ENCODE measurements at places on chromosomes 11 and 22.

- no peak for DNase-seq
Measured at GRCh38 chr11:111176603-111177002, 68.9 kb upstream of the POU2AF2 start.

- no peak for DNase-seq
Measured at GRCh38 chr11:36425561-36426081, 84.5 kb downstream of the TRAF6 start.

- DNase-seq = no peak
Measured at GRCh38 chr22:45322873-45323525, 13.3 kb downstream of the FAM118A start.

DNA sequence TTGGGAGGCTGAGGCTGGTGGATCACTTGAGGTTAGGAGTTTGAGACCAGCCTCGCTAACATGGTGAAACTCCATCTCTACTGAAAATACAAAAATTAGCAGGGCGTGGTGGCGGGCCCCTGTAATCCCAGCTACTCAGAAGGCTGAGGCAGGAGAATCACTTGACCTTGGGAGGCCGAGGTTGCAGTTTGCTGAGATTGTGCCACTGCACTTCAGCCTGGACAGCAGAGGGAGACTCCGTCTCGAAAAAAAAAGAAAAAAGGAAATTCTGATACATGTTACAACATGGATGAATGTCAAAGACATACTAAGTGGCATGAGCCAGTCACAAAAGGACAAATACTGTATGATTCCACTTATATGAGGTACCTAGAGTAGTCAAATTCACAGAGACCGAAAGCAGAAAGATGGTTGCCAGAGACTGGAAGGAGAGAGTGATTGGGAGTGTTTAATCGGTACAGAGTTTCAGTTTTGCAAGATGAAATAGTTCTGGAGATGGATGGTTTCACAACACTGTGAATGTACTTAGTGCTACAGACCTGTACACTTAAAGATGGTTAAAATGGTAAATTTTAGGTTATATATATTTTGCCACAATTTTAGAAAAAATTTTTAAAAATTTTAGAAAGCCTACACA lies 92.3 kb downstream of the BLID start:
- no peak for DNase-seq

DNA sequence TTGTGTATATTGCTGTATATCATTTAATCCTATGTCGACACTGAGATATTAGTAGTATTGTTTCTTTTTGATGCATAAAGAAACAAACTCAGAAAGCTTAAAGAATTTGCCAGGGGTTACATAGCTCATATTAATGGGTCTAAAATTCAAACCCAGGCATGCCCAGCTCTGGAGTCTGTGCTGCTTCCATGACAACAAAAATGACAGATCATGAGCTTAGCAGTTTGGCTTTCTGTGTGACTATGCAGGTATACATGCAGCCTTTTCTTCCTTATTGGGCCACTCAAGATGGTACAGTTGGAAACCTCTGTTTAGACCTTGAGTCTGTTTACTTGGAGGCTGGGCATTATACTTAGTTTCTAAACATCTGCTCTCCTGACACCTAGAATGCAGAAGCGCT lies 220.5 kb upstream of the TENM4 start:
- DNase-seq = no peak

DNA sequence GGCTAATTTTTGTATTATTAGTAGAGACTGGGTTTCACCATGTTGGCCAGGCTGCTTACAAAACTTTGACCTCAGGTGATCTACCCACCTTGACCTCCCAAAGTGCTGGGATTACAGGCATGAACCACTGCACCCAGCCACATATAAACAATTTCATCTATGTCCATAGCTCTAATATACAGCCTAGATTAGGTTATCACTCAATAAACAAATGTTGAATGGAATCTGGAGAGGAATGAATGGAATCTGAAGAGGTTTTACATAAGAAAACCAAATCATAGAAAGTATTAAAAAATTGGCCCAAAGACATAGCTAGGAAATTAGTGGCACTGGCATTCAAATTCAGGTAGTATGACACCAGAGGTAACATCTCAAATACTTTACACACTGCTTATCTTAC lies 1401.4 kb upstream of the TENM4 start:
- no peak for DNase-seq

DNA sequence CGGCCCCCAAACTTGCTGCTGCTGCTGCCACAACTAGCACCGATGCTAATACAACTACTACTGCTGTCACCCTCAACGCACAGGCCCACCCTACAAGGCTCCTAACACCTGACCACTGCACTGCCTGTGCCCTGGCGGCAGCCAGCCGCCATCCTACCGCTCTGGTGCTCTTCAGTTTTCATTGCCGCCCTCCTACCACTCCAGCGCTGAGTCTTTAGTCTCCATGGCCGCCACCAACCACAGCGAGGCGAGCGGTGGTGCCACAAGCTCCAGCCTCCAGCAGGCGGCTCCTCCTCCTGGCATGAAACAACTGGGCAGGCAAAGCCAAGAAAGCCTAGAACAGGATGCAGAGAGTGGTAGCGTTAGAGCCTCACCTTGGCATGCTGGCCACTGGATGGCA lies 5.0 kb upstream of the RFPL3 start:
- DNase-seq = no peak

DNA sequence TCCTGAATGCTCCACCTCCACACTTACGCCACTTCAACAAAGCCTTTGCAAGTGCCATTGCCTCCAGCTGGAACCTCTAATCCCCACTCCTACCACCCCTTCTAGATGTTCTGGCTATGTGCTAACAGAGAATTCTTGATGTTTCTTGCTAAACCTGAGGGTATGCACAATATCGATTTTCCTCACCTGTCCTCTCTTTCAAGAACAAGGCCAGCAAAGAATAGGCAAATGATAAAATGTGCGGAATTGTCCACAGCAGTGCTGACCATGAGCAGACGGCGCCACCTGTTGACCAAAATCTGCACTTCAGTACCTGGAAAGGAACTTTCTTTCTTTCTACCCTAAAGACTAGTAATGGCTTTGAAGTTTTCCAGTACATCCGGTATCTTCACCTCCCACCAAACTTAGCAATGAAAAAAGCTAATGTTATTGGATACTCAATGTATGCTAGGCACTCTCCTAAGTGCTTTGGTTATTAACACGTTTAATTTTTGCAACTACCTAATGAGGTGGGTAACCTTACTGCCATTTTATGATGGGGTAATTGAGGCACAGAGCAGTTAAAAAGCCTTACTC lies 3.4 kb downstream of the TIMM10 start:
- peak; percentile 54 for DNase-seq

DNA sequence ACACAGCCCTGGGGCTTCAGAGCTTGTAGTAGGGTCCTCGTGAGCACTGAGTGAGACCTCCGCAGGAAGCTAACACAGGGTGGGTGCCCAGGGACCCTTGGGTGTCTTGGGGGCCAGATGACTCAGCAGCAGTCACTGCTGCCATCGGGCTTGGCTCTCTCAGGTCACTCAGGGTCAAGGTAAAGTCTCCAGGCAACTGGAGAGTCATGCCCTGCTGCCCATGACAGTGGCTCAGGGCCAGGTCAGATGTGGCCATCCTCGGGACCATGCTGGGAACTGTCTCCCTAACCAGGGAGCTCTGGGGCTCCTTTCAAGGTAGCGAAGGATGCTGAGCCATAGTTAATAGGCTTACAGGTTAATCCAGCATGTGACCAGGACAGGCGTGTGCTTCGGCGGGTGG lies 44.4 kb upstream of the SLC22A12 start:
- no peak for DNase-seq

- no peak for DNase-seq
Measured at GRCh38 chr11:235609-235996, 539 bp downstream of the SIRT3 start.

- no peak for DNase-seq
Measured at GRCh38 chr11:32259641-32260081, 168.8 kb downstream of the RCN1 start.

GRCh38 chr11:19920982-19921381 lies 208.3 kb downstream of the NAV2 start:
- DNase-seq = no peak

GRCh38 chr11:72576243-72576595 lies 98.0 kb downstream of the PDE2A start:
- DNase-seq = no peak

- DNase-seq = no peak
Measured at GRCh38 chr11:116461789-116462188, 311.0 kb downstream of the BUD13 start.

DNA sequence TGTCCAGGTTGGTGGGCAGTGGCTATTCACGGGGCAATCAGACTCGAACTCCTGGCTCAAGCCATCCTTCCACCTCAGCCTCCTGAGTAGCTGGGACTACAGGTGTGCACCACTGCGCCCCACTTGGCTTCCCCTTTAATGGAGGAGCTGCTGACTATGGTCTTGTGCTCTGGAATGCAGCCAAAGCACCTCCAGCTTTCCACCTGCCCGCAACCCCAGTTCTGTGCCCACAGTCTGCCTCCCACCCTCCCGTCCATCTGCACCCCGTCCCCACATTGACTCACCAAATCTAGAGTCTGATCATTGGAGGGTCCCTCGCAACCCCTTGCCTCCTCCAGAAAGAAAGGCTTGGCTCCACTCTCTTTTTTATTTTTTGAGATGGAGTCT lies 41.0 kb downstream of the KCNJ4 start:
- no peak for DNase-seq

DNA sequence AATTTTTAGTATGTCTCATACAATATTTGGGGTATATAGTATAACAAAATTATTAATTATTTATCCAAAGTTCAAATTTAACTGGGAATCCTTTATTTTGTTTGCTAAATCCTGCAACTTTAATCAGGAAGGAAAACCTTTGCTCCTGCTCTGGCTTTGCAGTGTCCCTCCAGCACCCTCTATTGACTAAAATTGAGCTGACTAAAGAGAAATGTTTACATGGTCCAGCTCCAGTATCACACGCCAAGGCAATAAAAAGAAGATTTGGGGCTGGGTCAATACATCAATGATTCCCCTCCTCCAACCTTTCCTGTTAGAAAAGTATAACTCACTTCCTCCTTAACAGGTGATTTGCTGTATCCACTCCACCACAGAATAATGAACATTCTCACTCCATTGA lies 153.0 kb upstream of the LRRC4C start:
- no peak for DNase-seq

GRCh38 chr11:12088047-12088481 lies 22.3 kb upstream of the MICAL2 start:
- no peak for DNase-seq

DNA sequence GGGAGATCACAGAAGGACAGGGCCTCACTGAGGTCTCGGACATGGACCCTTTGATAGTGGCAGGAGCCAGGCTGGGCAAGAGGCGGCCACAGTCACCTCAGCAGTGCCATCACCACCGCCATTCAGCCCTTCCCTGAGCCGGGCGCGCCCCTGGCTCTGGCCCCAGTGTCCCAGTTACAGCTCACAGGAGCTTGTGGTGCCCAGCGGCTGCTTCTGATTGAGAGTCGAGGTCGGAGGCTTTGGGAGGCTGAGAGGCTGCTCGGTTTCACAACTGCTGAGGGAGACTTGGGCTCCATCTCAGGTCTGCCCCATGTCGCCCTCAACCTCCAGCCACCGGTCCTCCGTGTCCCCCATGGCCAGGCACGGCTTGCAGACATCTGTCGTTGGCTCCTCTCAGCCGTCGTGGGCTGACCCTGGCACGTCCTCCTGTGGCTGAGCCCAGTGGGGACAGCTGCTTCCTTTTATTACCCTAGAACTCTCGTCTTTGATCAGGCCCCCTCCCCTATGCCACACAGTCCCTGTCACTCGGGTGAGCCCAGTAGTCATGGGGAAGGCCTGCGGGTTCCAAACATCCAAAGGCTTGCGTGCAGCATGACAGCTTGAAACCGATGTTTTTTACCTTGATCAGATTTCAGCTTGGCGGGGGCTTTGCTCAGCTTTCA lies 28.4 kb upstream of the PPP6R3 start:
- DNase-seq = no peak

- DNase-seq = no peak
Measured at GRCh38 chr22:48491451-48491941, 1336.2 kb downstream of the BRD1 start.

DNA sequence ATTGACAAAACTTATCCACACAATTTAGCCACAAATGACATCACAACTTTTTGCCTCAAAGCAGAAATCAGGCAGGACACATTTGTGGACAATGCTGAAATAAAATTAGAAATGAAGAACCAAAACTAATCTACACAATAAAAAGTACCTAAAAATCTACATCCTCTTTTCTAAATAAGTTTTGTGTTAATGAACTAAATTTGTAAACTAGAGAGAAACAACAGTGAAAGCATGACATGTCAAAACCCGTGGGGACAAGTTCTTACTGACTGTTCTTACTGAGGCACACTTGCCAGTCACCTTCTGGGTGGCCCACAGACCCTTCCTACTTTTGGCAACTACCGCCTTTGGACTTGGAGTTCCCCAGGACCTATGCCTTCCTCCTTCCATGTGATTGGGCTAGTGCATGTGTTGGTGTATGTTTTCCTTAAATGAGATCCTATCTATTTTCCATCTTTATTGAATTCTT lies 60.7 kb upstream of the MUC15 start:
- no peak for DNase-seq

- DNase-seq = peak; percentile 19
Measured at GRCh38 chr11:9138612-9139579, 47.5 kb upstream of the SCUBE2 start.

- no peak for DNase-seq
Measured at GRCh38 chr22:37146051-37146385, 3.7 kb downstream of the IL2RB start.

GRCh38 chr11:110425751-110426545 lies 3.8 kb upstream of the FDX1 start:
- peak; percentile 33 for DNase-seq

DNA sequence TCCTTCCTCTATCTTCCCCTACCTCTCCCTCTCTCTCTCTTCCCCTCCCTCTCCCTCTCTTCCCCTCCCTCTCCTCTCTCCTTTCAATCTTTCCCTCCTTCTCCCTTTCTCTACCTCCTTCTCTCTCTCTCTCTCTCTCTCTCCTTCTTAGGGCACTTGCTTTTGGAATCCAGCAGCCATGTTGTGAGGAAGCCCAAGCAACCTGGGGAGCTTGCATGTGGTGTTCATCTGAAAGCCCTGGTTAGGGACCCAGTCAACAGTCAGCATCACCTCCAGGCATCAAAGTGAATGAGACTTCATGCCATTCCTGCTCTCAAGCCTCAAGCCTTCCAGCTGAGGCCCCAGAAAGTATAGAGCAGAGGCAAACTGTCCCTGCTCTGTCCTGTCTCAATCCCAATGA lies 65.6 kb upstream of the SHISAL1 start:
- DNase-seq = no peak
